ENCODE measurements at places on chromosomes 5 and 9. TPM values are rescaled to one million over a fixed set of nuclear protein-coding genes. Genes with fewer than 3 reads are reported as not detected.

DNA sequence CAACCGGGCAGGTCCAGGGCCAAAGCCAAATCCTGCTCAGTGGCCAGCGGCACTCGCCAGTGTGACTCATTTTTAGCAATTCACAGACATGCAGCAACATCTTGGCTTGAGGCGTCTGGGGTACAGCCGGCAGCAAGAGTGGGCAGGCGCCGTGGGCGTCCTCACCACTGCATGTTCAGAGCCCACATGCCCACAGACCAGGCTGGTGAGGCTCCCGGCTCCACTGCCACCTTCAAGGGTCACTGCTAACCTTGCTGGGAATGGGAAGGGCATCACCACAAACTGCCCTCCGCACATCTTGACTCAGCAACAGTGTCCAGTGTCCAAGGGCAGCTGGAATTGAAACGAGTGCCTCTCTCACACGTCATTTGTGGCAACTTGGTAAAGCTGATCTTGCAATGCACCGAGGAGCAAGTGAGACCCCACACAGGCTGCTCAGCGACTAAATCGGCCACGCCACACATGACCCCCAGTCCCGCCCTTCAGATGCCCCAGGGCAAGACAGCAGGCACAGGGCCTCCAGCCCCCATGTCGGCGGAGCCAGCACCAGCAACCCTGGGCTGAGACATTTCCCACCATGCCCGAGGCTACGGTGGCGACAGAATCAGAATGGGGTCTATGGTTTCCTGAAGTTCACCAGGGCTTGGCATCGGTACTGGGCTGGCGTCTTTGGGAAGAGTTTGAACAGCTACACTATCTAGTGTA, 140.3 kb downstream of the ROR2 start:
- DNase-seq: no peak

DNA sequence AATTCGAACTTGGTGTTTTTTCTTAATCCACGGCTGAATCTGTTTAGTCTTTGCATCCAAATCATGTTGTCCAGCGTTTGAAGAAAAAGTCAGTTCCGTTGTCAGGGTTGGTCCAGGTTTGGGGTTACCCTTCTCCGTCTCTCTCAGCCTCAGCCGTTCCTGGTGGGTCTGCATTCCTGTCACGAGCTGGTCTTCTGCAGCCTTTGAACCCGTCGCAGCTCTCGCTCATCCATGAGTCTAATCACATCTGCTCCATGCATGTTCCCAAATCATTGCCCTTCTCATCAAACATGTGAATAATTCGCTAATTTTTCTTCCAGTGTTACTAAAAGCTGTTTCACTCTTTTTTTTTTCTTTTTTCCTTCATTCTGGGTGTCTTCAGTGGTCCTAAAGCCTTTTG, 39.0 kb upstream of the EXOC3 start:
- DNase-seq: no peak

DNA sequence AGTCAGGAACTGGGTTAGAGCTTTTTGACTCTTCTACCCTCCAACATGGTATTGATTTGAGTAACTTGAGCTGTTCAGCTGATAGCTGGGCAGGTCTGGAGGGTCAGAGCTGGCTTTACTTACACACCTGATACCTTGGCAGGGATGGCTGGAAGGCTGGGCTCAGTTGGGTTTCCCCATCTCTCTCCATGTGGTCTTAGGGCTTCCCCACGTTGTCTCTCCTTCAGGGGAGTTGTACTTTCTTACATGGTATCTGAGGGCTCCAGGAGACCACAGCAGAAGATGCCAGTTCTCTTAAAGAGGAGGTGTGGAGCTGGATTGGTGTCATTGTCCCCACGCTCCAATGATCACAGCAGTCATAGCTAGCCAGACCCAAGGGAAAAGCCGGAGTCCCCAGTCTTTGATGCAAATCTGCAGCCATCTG, 25.6 kb downstream of the ISOC1 start:
- no peak for DNase-seq

DNA sequence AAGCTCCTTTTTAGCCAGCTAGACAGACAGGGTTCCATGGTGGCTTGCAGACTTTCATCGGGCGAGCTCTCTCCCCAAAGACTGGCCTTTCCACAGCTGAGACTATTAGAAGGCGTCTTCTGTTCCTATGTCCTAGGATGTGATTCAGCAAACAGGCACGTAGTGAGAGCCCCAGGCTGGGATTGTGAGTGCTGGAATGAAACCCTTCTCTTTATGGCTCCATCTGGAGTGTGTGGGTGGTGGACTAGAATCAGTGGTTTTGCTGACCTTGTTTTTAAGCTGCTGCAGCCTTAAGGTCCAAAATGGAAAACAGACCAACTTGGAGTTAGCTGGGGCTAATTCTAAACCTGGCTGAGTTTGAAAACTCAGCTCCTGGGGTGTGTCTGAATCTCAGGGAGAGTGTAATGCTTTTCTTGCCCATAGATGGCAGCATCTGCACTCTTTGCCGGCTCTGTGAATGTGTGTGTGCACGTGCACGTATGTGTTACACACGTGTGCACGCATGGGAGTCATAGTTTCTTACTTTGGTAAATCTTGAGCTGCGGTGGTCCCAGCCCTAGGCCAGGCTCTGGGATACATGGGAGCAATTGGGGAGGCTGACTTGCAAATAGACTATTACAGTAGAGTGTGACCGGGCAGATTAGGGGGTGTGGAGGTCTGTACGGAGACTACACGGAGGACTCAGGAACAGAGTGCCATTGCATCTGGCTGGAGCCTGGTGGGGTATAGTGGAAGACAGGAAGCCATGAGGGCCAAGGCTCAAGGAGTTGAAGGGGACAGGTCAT, 10.7 kb downstream of the GSN start:
- peak; percentile 70 for DNase-seq

DNA sequence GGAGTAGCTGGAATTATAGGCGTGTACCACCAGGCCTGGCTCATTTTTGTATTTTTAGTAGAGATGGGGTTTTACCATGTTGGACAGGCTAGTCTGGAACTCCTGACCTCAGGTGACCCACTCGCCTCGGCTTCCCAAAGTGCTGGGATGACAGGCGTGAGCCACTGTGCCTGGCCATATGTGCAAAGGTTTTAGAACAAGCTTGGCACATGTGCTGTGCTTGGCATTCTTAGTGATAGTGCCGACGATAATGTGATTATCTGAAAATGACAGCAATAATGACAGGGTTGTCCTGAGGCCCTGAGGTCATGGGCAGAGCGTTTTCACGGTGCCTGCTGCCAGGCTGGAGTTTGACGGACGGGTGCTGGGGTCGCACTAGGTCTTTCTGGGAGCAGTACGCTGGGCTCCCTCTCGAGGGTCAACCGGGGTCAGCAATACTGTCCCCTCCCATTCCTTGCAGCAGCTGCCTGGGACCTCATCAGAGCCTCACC, 42.6 kb downstream of the HMCN2 start:
- no peak for DNase-seq

DNA sequence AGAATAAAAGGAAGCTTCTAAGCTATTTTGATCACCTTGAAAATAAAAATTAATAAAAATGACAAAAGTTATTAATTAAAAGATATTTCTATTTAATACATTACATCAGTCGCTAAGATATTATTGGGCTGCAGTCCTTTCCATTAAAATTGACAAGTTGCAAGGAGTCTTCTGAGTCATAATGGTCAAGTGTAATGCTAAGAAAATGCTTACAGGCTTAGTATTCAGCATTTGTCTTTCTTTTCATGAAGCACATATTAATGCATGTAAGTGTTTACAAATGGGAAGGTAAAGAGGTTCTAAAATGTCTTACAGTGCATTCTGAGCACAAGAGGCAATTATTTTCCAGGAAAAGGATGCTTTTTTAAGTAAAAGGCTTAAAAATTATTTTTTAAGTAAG, 17.3 kb downstream of the SPINK9 start:
- no peak for DNase-seq

Gene CER1
- total RNA-seq: not detected

GRCh38 chr9:136673088-136673974, 10.6 kb downstream of the EGFL7 start:
- DNase-seq: no peak

Gene C9orf43
- total RNA-seq: 0.40 TPM

DNA sequence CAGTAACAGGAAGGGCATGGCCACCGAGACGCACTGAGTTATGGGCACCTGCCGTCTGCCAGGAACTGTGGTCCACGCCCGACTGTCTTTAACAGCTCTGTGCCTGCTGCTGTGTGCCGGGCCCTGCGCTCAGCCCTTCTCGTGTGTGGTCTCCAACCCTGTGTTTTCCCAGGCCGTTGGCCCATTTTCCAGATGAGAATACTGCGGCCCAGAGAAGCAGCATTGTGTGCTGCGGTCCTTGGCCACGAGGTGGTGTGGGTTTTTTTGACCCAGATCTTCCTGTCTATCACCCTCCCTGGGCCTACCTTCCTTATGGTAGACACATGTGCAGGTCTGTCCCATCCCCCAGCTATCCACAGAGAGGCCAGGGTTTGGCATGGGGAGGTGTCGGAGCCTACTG, 47.0 kb downstream of the RXRA start:
- DNase-seq: no peak

GRCh38 chr5:33146881-33147280, 293.9 kb upstream of the TARS1 start:
- DNase-seq: no peak

Gene ANKRD34B
- not detected for total RNA-seq

- DNase-seq: no peak
Measured at GRCh38 chr9:117919538-117919937, 215.3 kb downstream of the TLR4 start.

GRCh38 chr5:125696762-125697161, 726.4 kb upstream of the GRAMD2B start:
- no peak for DNase-seq

Gene SLC27A6
- not detected for total RNA-seq

- DNase-seq: no peak
Measured at GRCh38 chr9:76456202-76456926, 2.6 kb upstream of the GCNT1 start.

DNA sequence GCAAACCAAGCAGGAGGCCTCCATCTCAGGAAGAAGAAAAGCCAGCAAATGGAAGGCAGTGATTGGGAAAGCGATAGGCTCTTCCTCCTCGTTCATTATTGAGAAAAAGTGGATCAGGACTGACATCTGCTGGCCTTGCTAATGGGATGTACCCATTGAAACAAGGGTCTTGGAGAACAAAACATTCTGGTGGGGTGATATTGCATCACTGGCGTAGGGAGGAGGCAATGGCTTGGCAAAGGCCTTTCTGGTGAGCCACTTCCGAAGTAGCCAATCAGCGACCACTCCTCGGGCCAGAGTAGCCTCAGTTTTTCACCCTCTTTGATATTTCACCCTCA, 86.7 kb upstream of the NFIB start:
- peak; percentile 69 for DNase-seq

Measured in NCI-H460 (cell line).